ENCODE measurements at places on chromosomes 12 and 14. TPM values are rescaled to one million over a fixed set of nuclear protein-coding genes. Genes with fewer than 3 reads are reported as not detected.

GRCh38 chr12:94191023-94191422, 42.6 kb downstream of the PLXNC1 start:
- DNase-seq, result no peak

DNA sequence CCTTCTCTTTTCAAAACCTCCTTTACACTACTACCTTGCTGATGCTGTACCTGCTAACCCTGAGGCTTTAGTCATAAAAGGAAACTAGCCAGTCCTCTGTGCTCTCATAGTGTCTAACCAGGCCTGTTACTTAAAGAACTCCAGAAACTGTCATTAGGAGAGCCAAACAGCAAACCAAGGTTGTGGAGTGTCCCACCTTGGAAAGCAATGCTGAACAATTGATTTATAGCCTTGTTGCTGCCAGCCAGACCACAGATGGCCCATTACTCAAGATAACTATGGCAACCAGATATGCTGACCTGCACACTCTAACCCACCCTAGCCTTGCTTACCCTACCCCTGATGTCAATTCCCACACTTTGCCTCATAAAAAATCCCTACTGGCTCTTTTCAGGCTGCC, 26.5 kb upstream of the BCAT1 start:
- no peak for DNase-seq

- DNase-seq, result peak; percentile 52
These were observed 981 bp downstream of the FLVCR2 start for GRCh38 chr14:75579338-75579864.

DNA sequence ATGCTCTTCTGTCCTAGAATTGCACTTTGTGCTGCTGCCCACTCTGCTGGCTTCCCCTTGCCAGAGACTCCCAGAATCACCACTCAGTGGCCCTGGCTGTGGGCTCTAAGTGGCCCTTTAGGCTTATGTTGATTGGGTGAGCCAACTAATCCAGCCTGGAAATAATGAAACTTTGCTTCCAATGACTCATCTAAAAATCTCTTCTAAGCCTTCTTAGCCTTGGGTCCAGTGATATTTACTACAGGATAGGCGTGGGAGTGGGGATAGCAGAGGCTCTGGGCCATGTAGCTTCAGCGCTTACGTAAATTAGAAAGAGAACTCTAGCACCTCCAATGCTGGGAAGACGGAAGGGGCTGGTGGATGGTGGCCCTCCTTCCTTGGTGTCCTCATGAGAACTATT, 137.9 kb downstream of the TTC8 start:
- DNase-seq, result no peak

- no peak for DNase-seq
These were observed 18.1 kb upstream of the TIGAR start for GRCh38 chr12:4302881-4303280.

PLA2G1B gene
- not detected for total RNA-seq

MMP17 gene
- 0.58 TPM for total RNA-seq
